NCI-H2081 (cell line): ENCODE measurements at places on chromosomes 4 and X.
A peak's percentile ranks its signal among the peaks of the same experiment; 100 is the strongest.

- DNase-seq, result no peak
These were observed 18.8 kb upstream of the AREG start for GRCh38 chr4:74426101-74426500.

DNA sequence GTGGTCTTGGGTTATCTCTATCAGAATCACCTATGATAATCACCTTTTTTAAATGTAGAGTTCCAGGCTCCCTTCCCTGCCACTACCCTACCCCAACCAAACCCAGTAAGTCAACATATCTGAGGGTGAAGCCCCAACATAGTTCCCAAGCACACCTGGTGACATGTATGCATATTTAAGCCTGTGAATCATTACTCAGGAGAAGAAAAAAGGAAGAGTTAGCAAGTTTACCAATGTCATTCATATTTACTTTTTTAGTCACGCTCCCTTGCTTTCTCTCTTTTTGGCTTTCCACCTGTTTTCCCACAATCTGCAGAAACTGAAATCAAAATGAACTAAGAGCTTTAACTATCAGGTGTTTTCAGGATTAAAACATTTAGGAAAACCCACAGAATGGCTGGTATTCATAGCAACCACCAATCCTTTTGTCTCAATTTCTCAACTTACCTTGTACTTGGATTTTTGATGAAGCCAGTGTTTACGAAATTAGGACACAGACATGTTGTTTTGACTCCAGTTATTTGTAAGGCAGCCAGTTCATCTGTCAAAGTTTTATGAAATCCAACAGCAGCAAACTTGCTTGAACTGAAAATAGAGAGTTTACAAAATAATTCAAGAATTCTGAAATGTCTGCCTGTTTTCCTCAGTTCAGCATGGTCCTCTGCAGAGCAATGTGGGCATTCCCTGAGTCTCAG lies 34.0 kb downstream of the HSD17B11 start:
- DNase-seq, result no peak

- no peak for DNase-seq
These were observed 75.9 kb downstream of the CLNK start for GRCh38 chr4:10608501-10609219.

DNA sequence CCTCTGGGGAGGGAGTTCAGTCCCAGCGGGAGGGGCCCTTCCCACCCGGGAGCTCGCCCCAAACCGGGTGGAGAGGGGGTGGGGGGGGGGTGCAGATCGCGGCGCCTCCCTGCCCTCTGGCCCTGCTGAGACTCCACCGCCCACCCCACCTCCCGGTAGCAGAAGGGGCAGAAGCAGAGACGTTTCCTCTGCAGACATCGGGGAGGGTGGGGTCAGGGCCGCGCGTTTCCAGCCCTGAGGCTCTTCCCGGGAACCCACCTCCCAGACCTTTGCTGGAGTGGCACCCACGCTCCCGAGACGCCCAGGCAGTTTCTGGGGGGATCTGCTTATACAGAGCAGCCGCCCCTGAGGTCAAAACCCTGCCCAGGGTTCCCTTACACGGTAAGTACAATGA lies 30.2 kb downstream of the CPLX1 start:
- no peak for DNase-seq

GRCh38 chr4:185730849-185731608 lies 81.0 kb downstream of the SORBS2 start:
- DNase-seq, result no peak

GRCh38 chr4:119106036-119107000 lies 29.3 kb upstream of the MYOZ2 start:
- no peak for DNase-seq

- DNase-seq, result no peak
These were observed 150.4 kb downstream of the EMCN start for GRCh38 chr4:100367451-100367850.

DNA sequence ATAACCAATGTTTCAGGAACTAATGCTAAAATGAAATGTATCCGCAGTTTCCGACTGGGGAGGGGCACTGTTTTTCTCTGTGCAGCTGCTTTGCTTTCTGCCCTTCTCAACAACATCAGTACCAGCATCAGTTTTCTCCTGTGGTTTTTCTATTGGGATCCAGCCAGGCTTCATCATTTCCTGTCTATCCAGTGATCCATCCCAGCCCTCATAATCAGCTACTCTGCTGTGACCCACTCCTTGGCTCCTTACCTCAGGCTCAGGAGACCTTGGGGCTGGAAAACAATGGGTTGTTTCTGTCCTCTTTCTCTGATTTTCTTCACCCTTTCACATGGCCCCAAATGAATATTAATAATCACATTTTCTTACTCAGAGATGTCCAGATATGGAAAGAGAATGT lies 222.2 kb upstream of the DKK2 start:
- DNase-seq, result no peak

- DNase-seq, result no peak
These were observed 34.5 kb downstream of the PRPS1 start for GRCh38 chrX:107662824-107663223.

DNA sequence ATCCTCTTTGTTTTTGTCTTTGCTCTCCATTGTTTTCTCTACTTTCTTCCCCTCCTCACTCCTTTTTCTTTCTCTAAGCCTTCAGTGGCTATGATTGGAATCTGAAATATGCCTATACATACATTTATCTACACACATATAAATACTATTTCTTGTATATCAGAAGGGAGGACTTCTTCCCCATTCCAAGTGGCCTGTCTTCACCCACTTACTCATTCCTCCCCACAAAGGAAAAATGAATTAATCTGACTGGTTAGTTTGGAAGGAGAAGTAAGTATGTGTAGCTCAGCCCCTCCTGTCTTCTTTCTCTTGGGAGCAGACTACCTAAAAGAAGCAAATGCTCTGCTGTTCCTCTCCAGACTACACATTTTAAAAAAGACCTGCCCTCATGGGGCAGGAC lies 17.7 kb downstream of the GUCY2F start:
- no peak for DNase-seq

GRCh38 chr4:148454835-148455234 lies 12.6 kb upstream of the NR3C2 start:
- DNase-seq, result no peak

DNA sequence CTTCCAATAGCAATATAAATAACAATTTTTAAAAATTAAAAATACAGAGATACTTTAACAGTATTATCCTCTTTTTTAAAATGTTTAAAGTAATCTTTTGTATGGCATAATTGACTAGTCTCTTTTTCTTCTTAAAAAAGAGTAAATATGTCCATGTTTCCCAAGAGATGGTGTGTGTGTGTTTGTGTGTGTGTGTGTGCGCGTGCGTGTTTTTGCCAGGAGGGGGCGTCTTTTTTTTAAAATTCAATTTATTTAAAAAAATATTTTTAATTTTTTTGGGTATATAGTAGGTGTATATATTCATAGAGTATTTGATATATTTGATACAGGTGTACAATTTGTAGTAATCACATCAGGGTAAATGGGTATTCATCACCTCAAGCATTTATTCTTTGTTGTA lies 1073.7 kb downstream of the PCDH7 start:
- DNase-seq, result no peak

DNA sequence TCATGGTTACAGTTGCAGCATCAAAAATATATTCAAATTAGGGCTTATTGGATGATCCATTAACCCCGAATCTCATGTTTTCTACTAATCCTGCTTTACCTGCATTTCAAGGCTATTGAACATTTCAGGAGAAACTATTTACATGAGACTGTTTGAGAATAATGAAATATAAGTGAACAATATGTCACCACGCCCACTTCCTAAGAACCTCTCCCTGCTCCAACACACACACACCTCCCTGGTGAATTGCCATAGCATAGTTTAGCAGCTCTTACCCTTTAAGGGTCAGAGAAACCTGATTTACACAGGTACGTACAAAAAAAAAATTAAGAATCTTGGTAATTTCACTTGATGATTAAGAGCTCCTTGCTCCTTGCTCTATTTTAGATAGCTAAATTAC lies 113.4 kb downstream of the ANXA5 start:
- DNase-seq, result no peak

DNA sequence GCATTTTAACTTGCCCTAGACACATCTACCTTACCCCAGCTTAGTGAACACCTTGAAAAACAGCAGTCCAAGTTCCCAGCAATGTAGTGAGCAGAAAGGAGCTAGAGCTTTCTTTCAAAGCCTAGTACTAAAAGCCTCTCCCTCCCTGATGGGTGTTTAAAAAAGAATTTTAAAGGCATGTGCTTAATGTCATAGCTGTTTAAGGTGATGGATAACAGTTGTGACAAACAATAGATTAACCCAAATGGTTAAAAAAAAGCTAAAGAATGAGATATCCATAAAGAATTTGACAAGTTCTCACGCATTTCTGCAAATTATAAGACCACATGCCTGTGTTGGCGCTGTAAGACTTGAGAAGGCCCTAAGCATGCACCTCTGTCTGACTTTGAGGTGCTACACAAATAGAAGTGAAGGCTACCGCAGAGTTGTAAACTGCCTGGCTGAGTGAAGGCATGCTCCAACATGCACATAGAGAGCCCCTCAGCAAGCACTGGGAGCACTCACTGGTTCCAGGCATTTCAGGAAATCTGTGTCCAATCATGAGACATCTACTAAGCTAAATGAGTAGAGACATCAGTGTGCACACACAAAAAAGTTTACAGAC lies 94.0 kb downstream of the PHF8 start:
- DNase-seq, result no peak

GRCh38 chr4:70768301-70768948 lies 46.7 kb downstream of the RUFY3 start:
- no peak for DNase-seq

DNA sequence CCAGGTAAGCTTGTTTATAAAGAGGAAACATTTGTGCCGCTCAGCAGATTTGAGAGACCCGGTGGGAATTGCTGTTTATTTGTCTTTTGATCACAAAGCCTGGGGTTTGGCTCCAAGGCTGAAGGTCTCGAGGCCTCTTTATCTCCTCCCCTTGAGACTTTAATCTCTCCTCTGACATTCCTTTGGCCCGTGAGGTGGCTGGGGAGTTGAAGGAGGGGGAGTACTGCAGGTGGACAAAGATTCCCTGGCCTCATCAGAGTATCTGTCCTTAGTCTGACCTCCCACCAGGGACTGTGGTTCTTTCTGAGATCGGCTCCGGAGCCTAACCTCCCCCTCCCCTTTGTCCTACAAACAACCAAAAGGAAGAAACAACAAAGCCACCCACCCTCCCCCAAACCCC lies 216.5 kb downstream of the MID1IP1 start:
- DNase-seq, result no peak

GRCh38 chrX:78106651-78106986 lies 2.6 kb downstream of the PGK1 start:
- DNase-seq, result no peak

DNA sequence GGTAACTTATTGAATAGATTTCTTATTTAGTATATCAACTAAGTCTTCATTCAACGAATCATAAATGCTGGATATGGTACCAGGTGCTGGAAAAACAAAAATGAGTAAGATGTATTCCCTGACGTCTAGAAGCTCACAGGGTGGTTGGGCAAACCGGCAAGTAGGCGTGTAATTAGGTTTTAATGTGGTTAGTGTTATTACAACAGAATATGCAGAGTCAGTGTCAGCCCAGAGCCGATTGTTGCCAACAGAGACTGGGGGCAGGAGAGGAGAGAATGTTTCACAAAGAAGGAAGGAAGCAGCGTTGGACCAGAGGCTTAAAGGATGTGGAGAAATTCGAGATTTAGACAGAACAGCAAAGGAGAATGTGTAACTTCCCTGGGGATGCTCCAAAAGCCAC lies 111.7 kb downstream of the TENM3 start:
- DNase-seq, result peak; percentile 20

DNA sequence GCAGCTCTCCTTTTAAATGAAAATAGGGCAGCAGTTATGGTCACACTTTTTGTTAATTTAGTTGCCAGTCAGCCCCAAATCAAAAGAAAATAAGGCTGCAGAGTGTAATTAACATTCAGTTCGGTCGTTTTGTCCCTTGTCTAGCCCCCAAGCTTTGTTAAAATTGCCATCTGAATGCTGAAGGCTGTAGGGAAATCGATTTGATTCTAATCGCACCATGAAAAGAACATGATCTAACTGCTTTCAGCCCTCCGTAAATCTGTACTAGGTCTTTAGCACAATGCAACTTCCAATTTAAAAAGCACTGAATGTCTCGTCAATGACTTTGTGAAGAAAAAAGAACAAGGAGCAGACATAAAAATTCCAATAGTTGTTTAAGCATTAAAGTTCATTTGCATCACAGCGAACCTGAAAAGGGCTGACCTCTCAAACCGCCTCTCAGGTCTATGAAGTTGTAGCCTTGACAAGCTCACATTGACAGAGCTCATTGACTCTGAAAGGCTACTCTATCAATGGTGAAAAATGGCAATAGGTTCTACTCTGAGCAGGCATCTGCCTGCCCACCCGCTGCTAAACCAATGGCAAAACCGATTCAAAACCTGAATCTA lies 48.9 kb downstream of the CHIC2 start:
- DNase-seq, result peak; percentile 80

GRCh38 chr4:138298866-138299265 lies 56.7 kb upstream of the SLC7A11 start:
- no peak for DNase-seq

DNA sequence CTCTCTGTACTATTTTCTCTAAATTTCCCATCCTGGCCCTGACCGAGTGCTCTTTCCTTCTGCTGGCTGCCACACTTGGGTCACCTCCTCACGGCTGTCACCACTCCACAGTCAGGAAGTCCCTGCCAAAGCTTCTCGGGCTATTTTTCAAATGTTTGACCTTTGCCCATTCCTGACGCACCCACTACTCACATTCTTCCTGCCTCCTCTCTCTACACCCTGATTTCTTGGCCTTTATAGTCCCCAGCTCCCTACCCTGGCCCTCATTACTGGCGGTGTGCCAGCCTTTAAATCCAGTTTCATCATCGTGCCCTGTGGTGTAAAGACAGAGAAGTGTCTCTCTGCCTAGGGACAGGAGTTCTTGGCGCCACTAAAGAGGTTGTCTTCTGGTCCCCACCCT lies 46.4 kb upstream of the GATB start:
- no peak for DNase-seq

- peak; percentile 20 for DNase-seq
These were observed 28.2 kb upstream of the RASSF6 start for GRCh38 chr4:73648478-73648877.

- no peak for DNase-seq
These were observed 325.9 kb downstream of the EPHA5 start for GRCh38 chr4:65344278-65344825.

- no peak for DNase-seq
These were observed 628.9 kb downstream of the TLL1 start for GRCh38 chr4:166501941-166502382.

GRCh38 chr4:87884976-87885549 lies 52.3 kb downstream of the MEPE start:
- no peak for DNase-seq

DNA sequence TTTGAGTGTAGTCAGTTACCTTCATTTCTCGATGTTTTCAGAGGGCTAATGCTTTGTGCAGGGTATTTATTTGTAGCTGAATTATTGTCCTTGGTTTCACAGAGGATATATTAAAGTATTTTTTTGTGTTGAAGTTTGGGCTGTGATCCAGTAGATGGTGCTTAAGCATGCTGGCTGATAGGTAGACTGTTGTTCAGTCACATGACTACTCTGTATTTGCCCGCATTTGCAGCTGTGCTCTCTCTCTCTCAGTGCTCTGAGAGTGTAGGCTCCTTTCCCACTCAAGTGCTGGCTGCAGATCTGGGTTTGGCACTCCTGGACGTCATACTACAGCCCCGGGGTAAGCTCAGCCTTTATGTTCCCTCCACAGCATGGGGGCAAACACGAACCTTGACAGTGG lies 21.7 kb downstream of the RAB40AL start:
- no peak for DNase-seq

GRCh38 chr4:185713272-185713671 lies 98.7 kb downstream of the SORBS2 start:
- DNase-seq, result no peak

GRCh38 chr4:114770624-114771023 lies 172.0 kb downstream of the UGT8 start:
- no peak for DNase-seq
